ENCODE measurements at places on chromosomes 5 and 9. TPM values are rescaled to one million over a fixed set of nuclear protein-coding genes. Genes with fewer than 3 reads are reported as not detected.

Gene TAF11L10
- total RNA-seq: not detected

Gene MAMDC4
- total RNA-seq: 2.1 TPM

Gene PCDHGA8
- 5.8 TPM for total RNA-seq

Gene HSPB3
- total RNA-seq: 68.8 TPM

Gene PCDHGA1
- 0.45 TPM for total RNA-seq

Gene VCAN
- 75.5 TPM for total RNA-seq

Gene CDKN2B
- 12.9 TPM for total RNA-seq

Gene SLC27A6
- 41.3 TPM for total RNA-seq

DNA sequence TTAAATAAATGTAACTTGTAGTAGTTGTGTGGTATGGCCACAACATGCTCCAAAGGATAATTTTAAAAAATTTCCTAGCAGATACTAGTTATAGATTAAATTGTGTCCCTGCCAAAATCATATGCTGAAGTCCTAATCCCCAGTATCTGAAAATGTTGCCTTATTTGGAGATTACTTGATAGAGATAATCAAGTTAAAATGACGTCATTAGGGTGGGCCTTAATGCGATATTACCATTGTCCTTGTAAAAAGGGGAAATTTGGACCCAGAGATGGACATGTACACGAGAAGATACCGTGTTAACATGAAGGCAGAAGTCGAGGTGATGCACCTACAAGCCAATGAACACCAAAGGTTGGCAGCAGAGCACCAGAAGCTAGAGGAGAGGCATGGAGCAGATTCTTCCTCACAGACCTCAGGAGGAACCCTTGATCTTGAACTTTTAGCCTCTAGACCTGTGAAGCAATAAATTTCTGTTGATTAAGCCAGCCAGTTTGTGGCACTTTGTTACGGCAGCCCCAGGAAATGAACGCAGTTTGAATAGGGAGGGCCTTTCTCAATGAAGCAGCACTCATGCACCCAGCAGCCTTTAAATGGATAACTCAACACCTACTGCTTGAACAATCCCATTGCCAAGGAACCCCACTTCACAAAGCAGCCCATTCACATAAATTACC, 148.9 kb downstream of the ARHGAP26 start:
- DNase-seq: no peak

DNA sequence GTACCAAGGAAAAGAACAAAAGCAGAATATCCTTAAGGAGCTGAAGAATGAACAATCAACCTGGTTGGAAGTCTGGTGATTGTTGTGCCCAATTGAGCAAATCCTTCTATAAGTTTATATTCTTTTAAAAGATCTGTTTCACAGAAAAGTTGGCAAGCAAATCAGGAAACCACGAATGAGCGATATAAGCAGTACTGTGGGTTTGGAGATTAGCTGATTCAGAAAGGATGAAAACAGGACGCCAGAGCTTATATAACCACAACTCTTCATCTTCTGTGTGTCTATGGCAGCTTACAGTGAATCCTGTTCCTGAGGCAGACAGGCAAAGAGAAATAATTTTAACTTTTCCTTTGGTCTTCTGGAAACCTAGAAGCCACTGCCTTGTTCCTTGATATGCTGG, 61.7 kb downstream of the SLC38A9 start:
- DNase-seq: no peak

DNA sequence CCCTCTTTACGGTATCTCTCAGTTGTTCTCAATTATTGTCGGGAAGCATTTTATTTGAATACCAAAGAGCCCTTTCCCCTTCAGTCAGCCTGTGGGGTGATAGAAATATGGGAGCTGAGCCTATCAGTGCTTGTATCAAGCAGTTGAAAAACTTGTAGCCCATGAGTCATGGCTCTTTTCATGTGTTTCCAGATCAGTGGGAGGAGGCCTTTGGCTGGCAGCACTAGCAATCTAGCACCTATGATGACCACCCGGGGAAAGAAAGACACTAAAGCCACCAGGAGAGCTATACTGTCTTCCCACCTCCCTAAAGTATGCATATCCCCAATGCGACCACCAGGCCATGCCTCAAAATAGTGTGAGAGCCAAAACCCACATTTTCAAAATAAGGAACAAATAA, 696.9 kb upstream of the C9orf72 start:
- DNase-seq: no peak

DNA sequence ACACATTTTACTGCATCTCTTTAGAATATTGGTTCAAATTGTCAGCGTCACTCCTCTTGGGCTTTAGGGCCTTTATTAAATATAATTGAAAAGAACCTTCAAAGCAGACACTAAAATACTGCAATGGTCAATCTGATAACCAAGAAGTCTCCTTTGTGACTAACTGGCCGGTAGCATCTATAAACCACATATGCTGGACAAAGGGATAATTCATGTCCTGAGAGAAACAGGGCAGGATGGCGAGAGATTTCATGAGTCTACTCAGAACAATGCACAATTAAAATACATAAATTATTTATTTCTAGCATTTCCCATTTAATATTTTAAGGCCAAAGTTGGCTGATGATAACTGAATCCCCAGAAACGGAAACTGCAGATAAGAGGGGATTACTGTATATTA, 1083.4 kb upstream of the CDH18 start:
- no peak for DNase-seq

GRCh38 chr9:131179561-131180219, 54.3 kb downstream of the NUP214 start:
- no peak for DNase-seq

GRCh38 chr5:55151923-55152842, 7.8 kb upstream of the GPX8 start:
- DNase-seq: peak; percentile 53

- peak; percentile 10 for DNase-seq
Observed at GRCh38 chr9:114771889-114772288, 34.0 kb downstream of the TNFSF15 start.

DNA sequence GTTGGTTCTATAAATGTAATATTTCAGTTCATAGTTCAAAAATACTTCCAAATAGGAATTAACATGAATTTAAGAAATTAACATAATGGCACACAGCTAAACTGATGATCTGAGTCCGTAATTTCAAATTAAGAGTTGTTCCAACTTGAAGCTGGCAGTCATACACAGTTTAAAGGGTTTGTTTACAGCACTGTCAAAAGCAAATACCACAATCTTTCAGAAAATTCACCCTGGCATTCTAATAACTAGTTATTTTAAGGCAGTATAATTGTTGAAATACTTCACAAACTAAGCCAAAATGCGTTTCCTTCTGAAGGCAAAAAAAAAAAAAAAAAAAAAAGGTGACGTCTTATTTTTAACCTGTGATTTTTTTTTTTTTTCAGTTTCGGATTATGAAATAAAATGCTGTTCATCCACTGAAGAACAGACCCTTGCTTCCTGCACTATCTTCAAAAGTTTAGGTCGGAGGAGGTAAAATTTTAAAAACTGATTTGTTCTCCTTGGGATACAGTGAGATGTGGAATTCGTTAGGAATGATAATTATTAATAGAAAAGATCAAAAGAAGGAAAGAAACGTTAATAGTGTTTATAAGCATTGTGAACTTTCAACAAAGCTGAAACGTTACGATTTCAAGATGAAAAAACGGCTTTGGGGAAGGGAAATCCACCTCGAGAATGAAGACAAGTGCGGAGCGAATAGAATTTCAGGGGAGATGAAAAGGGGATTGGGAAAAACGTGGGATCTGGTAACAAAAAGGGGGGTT, 850 bp downstream of the IL6ST start:
- DNase-seq: no peak

- no peak for DNase-seq
Observed at GRCh38 chr5:73233461-73234203, 60.6 kb downstream of the TMEM174 start.

- no peak for DNase-seq
Observed at GRCh38 chr9:137749511-137749910, 128.1 kb upstream of the CACNA1B start.

DNA sequence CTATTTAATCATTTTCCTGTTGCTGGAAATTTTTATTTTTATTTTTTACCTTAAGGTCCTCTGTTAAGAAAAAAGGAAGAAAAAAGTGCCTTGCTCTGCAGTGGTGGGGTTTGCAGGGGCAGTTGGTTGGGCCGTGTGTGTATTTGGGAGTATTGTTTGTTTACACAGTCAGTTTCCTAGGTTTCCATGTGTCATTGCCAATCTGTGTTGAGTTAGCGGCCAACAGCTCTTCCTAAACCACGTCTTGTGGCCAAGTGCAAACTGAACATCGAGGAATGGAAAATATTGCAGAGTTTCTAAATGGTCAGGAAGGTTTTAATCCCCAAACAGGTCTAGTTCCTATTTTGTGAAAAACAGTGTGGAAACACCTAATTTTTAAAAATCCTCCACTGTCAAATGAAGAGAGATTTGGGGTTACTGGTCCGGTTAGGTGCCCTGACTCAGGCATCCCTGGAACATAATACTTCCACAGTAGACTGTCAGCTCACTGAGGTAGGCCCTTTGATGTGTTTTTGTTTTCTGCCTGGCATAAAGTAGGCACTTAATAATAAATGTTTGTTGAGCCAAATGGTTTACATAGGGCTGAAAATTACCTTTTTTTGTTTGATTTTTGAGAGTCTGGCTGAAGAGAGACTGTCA, 37.0 kb downstream of the MAMDC2 start:
- no peak for DNase-seq

GRCh38 chr9:21995666-21996398, 1.2 kb downstream of the CDKN2B-AS1 start:
- no peak for DNase-seq
